Mammary epithelial cell (primary cell): ENCODE measurements at places on chromosomes 1 and 21.
A peak's percentile ranks its signal among the peaks of the same experiment; 100 is the strongest.

GRCh38 chr1:12495725-12496124, 122.3 kb downstream of the DHRS3 start:
- DNase-seq, result no peak

- DNase-seq, result no peak
Measured at GRCh38 chr1:26102119-26102518, 9.5 kb upstream of the PDIK1L start.

- peak; percentile 97 for DNase-seq
Measured at GRCh38 chr1:156114101-156114918, at the start of gene LMNA. LMNA (plus strand) TSS chr1:156114711; CDS start chr1:156114919, 208 bp downstream.

- DNase-seq, result no peak
Measured at GRCh38 chr21:23664193-23664694, 1943.0 kb downstream of the MRPL39 start.

- no peak for DNase-seq
Measured at GRCh38 chr1:71240656-71241055, 159.8 kb upstream of the ZRANB2 start.

DNA sequence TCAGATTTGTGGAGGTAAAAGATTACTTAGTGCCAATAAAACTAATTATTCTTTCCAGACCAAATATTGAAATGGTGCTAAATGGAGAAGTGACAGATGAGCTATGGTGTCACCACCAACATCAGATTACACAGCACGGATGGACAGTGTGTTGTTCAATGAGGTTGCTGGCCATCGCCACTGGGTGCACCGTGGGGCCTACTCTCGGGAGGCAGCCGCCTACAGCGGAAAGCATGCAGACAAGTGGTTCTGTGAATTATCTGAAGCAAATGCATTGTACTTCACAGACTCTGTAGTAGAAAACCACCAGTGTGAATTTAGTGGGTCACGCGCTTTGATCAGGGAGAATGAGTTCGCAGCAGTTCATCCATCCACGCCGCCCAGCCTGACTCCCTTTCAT, 42.3 kb downstream of the GNG4 start:
- no peak for DNase-seq

DNA sequence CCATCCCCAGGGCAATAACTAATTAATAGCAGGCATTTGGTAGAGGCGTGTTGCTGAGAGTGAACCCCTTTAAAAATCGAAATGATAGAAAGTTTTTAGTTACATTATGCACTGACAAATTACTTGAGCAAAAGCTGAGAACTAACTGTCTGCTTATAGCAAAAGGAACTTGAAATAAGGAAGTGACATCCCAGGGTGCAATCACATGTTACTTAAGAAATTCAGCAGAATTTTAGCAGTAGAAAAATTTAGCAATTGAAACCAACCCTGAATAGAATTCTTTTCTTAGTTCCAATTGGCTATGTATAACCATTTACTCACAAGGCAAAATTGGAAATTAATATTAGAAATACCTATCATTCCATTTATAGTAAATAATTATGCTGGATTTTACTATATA, 139.5 kb upstream of the SAMSN1 start:
- DNase-seq, result no peak

GRCh38 chr1:197677313-197677712, 98.0 kb downstream of the DENND1B start:
- no peak for DNase-seq

DNA sequence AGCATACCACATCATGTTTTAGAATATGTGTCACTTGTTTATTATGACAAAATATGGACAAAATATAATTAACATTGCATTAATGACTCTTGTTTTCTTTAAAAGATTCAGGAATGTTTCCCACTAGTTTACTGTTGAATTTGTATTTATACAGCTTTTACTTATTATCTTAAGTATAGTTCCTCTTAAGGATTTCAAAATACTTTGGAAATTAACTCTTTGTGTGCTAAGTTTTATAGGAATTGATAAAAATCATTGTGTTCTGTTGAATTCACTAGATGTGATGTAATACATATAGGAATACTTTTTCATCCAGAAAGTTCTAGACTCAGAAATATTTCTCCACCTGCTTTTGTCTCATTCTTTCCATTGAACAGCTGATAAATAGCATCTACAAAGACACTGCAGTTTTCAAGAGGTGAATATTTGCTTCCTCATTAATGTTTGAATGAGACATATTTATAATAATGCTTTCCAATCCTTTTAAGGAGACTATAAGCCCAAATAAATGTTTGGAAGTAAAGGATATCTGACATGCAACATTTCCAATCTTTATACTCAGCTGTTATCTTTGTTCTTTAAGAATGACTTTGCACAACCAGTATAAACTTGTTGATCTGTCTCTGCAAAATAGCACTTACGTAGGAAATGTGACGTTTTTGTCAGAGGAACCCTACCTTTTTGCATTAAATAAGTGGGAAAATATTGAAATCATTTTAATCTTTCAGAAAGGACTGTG, 38.4 kb upstream of the SAMSN1 start:
- no peak for DNase-seq

DNA sequence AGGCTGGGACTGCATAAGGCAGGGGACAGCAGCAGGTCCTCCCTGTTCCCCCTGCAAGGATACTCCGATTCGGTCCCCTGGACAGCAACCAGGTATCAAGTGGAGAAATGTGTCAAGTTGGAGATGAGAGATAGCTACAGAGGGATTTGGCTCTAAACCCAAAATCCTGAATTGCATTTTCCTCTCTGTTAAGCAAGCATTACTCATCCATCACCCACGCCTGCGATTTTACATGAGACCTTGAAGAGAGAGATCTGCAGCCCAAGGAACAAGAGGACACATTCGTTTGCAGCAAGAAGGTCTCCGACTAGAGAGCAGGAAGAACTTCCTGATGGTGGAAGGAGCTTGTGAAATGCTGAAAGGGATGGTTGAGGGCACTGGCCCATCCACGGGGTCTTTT, 21.9 kb downstream of the SYT2 start:
- DNase-seq, result no peak

DNA sequence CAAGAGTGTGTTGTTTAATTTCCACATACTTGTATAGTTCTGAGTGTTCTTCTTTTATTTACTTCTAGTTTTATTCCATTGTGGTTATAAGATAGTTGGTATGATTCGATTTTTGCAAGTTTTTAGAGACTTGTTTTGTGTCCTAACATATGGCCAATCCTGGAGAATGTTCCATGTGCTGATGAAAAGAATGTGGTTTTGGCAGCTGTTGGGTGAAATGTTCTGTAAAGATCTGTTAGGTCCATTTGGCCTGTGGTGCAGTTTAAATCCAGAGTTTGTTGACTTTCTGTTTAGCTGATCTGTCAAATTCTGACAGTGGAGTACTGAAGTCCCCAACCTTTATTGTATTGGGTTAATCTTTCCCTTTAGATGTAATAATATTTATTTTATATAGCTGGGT, 19.5 kb upstream of the TIPRL start:
- no peak for DNase-seq

GRCh38 chr1:210748796-210749195, 385.2 kb downstream of the KCNH1 start:
- no peak for DNase-seq

DNA sequence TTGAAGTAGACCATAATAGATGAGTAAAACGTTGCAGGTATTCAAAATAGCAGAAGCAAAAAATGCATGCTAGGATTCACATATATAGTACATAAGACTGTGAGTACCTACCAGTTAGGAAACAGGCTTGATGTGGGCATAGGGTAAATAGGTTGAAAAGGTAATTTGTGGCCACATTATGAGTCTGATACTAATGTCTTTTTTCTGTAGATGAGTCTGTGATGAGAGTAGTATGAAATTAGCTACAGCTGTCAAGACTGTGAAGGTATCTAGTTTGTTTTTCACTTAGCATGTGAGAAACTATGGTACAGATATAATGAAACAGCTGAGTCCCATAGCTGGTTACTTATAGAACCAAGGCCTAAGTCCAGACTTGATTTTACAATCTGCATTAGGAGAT, 12.4 kb upstream of the SPATA1 start:
- no peak for DNase-seq

- DNase-seq, result no peak
Measured at GRCh38 chr1:203112475-203112874, 15.1 kb upstream of the ADORA1 start.

- DNase-seq, result no peak
Measured at GRCh38 chr1:154575951-154576566, 8.5 kb downstream of the CHRNB2 start.

DNA sequence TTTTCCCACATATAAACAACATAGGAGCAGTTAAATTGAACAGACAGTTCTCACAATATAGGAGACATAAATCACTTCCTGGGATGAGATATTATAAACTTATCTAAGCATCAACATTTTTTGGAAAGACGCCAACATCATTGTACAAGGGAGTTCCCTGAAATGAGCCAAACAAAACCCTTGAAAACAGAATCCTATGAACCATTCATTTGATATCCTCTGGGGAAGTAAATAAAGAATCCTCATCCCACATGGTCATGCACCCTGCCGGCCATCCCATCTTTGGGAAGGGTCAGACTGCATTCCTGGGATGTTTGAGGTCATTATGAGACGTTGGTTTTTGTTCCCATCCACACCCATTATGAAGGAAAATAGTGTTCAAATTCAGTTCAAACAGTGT, 111.8 kb upstream of the USP25 start:
- peak; percentile 58 for DNase-seq

- no peak for DNase-seq
Measured at GRCh38 chr1:242788771-242789170, 264.3 kb upstream of the PLD5 start.

GRCh38 chr1:200257235-200257634, 152.6 kb downstream of the ZNF281 start:
- no peak for DNase-seq

GRCh38 chr1:19156676-19157075, 53.4 kb downstream of the UBR4 start:
- no peak for DNase-seq

DNA sequence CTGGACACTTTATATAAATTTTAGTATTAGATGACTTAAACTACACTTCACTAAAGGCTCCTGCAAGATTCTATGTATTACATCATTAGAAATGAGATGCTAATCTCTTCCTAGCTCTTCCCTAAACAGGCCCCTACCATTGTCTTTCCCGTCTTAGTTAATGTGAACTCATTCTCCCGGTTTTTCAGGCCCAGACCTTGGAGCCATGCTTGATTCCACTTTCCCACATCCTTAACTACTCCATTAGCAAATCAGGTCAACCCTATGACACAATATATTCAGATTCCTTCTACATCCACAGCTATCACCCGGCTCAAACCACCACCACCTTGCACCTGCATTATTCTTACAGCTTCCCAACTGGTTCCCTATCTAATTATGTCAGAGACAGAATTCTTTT, 73.3 kb downstream of the NVL start:
- no peak for DNase-seq

- no peak for DNase-seq
Measured at GRCh38 chr1:201761178-201761577, 67.8 kb upstream of the IPO9 start.

- DNase-seq, result no peak
Measured at GRCh38 chr21:20942523-20942922, 55.7 kb upstream of the NCAM2 start.

DNA sequence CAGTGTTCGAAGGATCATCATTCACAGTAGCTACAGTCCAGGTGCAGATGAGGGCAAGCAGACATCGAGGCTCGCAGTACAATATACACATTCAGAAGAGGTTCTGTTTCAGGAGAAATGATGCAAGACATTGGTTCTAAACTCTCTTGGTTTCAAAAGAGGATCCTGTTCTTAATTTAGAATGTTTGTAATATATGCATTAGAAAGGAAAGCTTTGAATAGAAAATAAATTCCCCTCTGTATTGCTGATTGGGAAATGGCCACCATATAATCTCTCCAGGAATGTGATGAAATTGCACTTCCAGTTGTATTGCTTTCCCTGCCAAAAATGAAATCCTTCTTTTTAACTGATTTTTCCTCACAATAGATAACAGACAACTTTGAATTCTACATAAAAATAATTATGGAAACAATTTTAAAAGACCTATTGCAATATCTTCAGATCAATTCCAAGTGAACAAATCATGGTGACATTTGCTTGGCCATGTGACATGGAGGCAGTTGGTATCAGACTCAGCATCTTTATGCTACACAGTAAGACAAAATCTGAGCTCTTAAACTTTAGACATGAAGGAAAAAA, 27.6 kb upstream of the SIPA1L2 start:
- DNase-seq, result no peak

DNA sequence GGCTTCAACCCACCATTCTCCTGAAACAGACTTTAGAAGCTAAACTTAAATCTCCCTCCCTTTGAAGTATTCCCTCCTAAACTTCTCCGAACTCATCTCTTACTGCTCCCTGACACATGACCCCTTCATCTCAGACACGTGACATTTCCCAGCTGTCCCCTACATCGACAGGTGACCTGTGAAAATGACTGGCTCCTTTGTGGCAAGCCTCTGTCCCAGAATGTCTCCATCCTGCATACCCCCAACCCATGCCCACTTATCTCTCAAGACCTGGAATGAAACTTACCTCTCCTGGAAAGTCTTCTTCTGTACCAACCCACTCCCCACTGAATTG, 4.2 kb downstream of the FMOD start:
- no peak for DNase-seq

- DNase-seq, result no peak
Measured at GRCh38 chr1:110736900-110737605, 62.3 kb upstream of the KCNA3 start.

- DNase-seq, result no peak
Measured at GRCh38 chr1:234774971-234775370, 165.0 kb upstream of the IRF2BP2 start.

- no peak for DNase-seq
Measured at GRCh38 chr21:29585462-29585861, 286.7 kb downstream of the BACH1 start.

- peak; percentile 56 for DNase-seq
Measured at GRCh38 chr1:32200226-32201010, at the start of gene CCDC28B. CCDC28B (plus strand) TSS chr1:32200595; CDS start chr1:32201936, 1,341 bp downstream.
